Mucosa of descending colon (tissue), 3 donors: ENCODE measurements at places on chromosomes 6 and 20.

- DNase-seq = no peak
Measured at GRCh38 chr6:75608956-75609533, 7.4 kb downstream of the SENP6 start.

- DNase-seq = no peak
Measured at GRCh38 chr6:48212501-48212900, 101.5 kb upstream of the PTCHD4 start.

GRCh38 chr6:167020206-167020605, 21.0 kb downstream of the CEP43 start:
- DNase-seq = no peak

- DNase-seq = no peak
Measured at GRCh38 chr6:7750197-7750596, 24.3 kb downstream of the BMP6 start.

DNA sequence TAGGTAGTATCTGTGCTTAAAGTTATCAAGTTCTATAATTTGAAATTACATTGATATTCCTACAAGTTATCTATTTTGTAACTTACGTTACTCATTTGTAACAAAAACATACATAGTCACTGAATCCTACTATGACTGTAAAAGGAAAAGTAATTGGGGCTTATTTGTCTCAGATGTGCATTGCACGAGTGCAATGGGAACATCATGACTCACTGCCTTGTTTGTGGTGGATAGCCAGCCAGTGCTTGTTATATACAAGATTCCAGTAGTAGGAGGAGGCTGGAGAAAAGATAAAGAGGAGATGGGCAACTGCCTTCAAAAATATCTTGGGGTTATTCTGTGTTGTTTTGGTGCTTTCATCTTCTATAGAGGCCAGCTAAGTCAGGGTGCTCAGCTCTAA, 164.1 kb downstream of the RNF144B start:
- DNase-seq = no peak

GRCh38 chr6:78911218-78911940, 44.0 kb downstream of the IRAK1BP1 start:
- no peak for DNase-seq

DNA sequence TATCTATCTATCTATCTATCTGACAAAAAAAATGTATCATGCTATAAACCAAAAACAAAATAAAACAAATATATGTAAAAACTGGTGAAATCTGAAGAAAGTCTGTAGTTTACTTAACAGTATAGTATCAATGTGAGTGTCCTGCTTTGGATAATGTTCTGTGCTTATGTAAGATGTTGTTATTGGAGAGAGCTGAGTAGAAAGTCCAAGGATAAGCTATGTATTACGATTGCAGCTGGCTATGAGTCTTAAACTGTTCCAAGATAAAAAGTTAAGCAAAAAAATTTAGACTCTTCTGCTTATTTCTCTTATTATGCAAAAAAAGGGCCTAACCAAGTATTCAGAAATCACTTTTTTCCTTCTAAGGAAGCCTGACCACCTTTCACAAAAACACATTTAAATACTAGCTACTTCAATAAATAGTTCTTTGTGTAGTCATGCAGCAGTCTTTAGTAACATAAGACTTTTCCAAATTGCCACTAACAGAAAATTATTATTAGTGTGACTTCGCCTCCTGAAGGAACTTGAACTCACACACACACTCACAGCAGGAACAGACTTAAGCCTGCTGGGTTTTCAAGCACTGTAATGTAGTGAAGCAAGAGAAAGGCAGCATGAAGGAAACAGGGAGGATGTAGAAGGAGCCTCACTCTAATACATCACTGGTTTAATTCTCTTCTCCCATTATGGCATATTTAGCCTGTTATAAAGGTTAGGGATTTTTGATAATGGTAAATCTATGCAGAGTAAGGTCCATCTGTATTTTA, 265.8 kb upstream of the GJE1 start:
- no peak for DNase-seq

- no peak for DNase-seq
Measured at GRCh38 chr20:2236256-2236655, 59.5 kb upstream of the TGM3 start.

DNA sequence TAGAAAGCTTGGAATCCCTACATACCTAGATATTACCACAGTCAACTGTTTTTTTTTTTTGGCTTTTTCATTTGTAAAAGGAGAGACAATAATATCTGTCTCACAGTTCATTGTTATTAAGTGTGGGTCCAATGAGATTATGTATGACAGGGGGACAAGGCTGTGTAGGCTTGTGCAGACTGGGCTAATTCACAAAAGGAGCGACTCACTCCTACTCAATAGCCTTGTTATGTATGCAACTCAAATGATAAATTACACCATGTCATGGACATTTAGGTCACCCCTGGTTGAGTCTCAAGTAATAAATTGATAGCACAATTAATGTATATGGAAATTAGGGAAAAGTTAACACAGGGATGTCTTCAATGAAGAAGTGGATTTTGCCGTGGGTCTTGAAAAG, 208.2 kb upstream of the MAP3K7 start:
- DNase-seq = no peak
